ENCODE measurements at places on chromosomes 1 and 21. TPM values are rescaled to one million over a fixed set of nuclear protein-coding genes. Genes with fewer than 3 reads are reported as not detected.

The OR2G6 gene
- total RNA-seq, result not detected

The NDC1 gene
- total RNA-seq, result 39.3 TPM

The TEX38 gene
- not detected for total RNA-seq

The PRAMEF11 gene
- total RNA-seq, result not detected

The TGFB2 gene
- 7.7 TPM for total RNA-seq

The CATSPER4 gene
- total RNA-seq, result not detected

The SCCPDH gene
- 61.3 TPM for total RNA-seq

The MYOM3 gene
- not detected for total RNA-seq

The KIF2C gene
- total RNA-seq, result 95.3 TPM

The NBPF6 gene
- not detected for total RNA-seq

The PROK1 gene
- not detected for total RNA-seq

The MXRA8 gene
- 326 TPM for total RNA-seq

The PRR9 gene
- not detected for total RNA-seq

The ZBTB8A gene
- 5.7 TPM for total RNA-seq

The NEGR1 gene
- total RNA-seq, result 8.8 TPM

The ABCG1 gene
- total RNA-seq, result not detected

The PLEKHG5 gene
- total RNA-seq, result 2.2 TPM

The F5 gene
- not detected for total RNA-seq

The KCNK1 gene
- not detected for total RNA-seq

The CYP4Z1 gene
- total RNA-seq, result not detected

The UBE2U gene
- not detected for total RNA-seq

The TTC24 gene
- total RNA-seq, result not detected

The LMX1A gene
- not detected for total RNA-seq

The PDC gene
- not detected for total RNA-seq

The GPR25 gene
- not detected for total RNA-seq

The IARS2 gene
- total RNA-seq, result 107 TPM

The LORICRIN gene
- total RNA-seq, result not detected

The PAPPA2 gene
- total RNA-seq, result 0.06 TPM

The PYCR2 gene
- 71.4 TPM for total RNA-seq

The EFNA3 gene
- total RNA-seq, result 1.7 TPM

The DISC1 gene
- total RNA-seq, result 5.8 TPM

The FMO4 gene
- total RNA-seq, result 2.8 TPM

The SOX13 gene
- total RNA-seq, result 3.6 TPM

The SNIP1 gene
- 10.6 TPM for total RNA-seq

The SPRR4 gene
- total RNA-seq, result not detected

The VANGL2 gene
- under 0.01 TPM for total RNA-seq

The TSPAN2 gene
- 0.90 TPM for total RNA-seq

The GJA8 gene
- total RNA-seq, result not detected

The SLFNL1 gene
- total RNA-seq, result 0.17 TPM

The TCEANC2 gene
- 6.3 TPM for total RNA-seq

The DNAJC6 gene
- 2.9 TPM for total RNA-seq

The MEF2D gene
- 21.9 TPM for total RNA-seq

The FCRL4 gene
- not detected for total RNA-seq

The C1orf210 gene
- total RNA-seq, result not detected

The ASH1L gene
- total RNA-seq, result 24.2 TPM

The CAMK1G gene
- not detected for total RNA-seq

The LRRC39 gene
- 0.19 TPM for total RNA-seq

The LRRN2 gene
- total RNA-seq, result not detected

The COL11A1 gene
- total RNA-seq, result 54.3 TPM
